ENCODE measurements at places on chromosomes 6 and 20.

- DNase-seq = no peak
Observed at GRCh38 chr20:49653925-49654434, 59.7 kb downstream of the B4GALT5 start.

GRCh38 chr6:151164383-151164782, 75.4 kb upstream of the AKAP12 start:
- no peak for DNase-seq

DNA sequence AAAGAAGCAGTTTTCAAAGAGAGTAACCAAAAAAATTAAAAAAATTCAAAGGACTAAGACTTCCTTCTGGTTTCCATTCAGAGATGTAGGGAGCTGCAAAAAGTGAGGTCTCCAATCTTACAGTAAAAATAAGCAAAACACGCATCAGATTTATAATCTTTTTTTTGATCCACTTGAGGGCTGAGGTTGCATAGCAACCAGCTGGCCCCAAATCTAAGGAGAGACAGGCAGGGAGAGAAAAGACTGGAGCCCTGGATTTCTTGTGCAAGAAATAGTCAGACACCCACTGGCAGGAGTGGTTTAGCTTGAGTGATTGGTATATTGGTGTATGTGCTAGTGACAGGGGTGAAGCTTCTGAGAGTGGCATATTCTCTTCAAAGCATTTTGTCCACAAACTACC, 135.9 kb upstream of the FUT9 start:
- DNase-seq = no peak

- no peak for DNase-seq
Observed at GRCh38 chr20:47791084-47791599, 5.9 kb upstream of the SULF2 start.

DNA sequence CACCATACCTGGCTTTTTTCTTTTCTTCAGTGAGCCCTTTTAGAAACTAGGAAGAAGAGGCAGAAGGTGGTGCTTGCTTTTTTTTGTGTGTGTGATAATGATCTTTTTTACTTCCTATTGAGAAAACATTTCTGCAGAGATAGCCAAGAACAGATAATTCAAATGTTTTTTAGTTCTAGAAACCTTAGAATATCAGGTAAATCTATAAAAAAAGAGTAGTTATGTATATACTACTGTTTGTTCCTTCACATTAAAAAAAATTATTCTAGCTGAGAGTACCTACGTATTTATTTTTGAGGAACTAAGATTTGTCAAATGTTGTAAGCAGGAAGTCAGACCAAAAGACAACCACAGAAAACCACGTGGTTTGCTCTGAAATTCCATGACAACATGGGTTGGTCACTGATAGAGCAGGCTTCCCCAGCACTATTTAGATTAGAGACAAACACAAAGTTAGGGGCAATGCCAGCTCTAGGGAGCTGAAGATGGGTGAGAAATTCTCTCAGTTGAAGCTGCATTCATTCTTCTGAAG, 12.8 kb downstream of the STK4 start:
- DNase-seq = no peak

Data from LNCaP clone FGC (cell line).